ENCODE measurements at places on chromosomes 2 and 18.

GRCh38 chr2:48268671-48269070 lies 261.3 kb upstream of the STON1 start:
- DNase-seq, result no peak

DNA sequence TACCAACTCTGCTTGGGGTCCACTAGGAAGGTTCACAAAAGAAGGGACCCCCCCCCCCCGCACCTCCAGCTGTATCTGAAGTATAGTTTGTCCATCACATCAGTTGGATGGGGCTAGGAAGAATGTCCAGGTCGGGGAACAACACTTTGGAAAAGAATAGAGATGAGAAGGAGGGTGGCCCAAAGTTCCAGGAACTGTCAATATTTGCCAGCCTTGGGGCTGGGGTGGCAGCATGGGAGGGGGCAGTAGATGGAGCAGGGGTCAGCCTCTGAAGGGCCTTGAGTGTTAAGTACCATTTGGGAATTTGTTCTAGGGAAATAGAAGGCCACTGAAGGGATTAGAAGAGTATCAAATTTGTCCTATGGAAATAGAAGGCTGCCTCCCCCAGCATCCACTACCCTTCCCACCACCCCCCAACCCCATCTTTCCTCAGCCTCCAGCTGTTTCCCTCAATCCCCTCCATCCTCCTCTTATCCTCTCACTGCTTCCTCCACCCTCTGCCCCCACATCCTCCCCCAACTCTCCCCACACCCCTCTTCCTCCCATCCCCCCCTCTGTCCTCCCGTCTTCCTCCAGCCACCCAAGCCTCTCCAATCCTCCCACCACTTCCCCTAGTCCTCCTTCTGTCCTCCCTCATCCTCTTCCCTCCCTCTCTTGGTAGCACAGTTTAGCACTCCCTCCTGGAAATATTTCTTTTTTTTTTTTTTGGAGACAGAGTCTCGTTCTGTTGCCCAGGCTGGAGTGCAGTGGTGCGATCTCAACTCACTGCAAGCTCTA lies 2.0 kb upstream of the KIDINS220 start:
- DNase-seq, result no peak

DNA sequence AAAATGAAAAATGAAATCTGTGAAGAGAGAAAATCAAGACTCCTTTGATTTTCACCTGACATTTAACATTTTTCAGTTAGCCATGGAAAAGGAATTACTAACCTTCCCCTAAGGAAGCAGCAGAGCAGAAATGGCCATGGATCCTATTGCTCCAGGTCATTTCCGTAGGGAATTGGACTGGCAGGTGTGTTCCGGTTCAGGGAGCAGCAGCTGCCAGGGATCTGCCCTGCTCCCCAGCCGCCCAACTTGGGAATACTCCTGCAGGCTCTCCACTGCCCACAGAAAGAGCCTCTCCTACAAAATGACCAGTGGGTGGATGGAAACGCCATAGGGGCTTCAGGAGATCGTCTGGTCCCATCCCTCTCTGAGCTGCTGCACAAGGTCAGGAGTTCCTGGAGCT lies 86.0 kb upstream of the MAPK4 start:
- no peak for DNase-seq

GRCh38 chr18:48066225-48066652 lies 135.8 kb upstream of the SMAD2 start:
- DNase-seq, result no peak
